Fibroblast of the aortic adventitia (primary cell): ENCODE measurements at places on chromosomes 6 and 20. TPM values are rescaled to one million over a fixed set of nuclear protein-coding genes. Genes with fewer than 3 reads are reported as not detected.

EPHA7 gene
- total RNA-seq: 0.65 and 1.5 TPM in 2 replicates

- no peak for DNase-seq
Measured at GRCh38 chr6:84033523-84034451, at the start of gene MRAP2. Gene MRAP2, plus strand, starts transcription at chr6:84033772. Its CDS starts 21,547 bp downstream, at chr6:84055319.

GRCh38 chr6:146903451-146903850 is 300.8 kb upstream of the STXBP5 start:
- no peak for DNase-seq

GRCh38 chr6:142292166-142292924 is 9.5 kb upstream of the ADGRG6 start:
- no peak for DNase-seq

DNA sequence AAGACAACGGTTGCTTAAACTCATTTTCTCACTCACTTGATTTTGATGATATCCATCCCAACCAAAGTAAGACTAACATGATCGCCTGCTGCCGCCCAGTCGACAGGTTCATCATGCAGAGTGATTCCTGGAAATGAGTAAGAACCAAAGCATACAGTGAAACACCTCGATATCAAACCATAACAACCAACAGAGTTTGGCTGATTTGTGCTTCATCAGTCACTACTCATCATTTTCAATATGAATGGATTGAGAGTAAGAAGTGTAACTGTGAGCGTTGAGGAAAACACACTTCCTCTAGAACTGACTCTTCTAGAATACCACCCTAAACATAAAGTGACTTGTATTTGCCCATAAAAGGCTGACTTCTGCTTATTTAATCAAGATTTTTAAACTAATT is 29.2 kb upstream of the ALDH8A1 start:
- DNase-seq: no peak

CAP2 gene
- total RNA-seq: 6.5 and 8.7 TPM in 2 replicates

DNA sequence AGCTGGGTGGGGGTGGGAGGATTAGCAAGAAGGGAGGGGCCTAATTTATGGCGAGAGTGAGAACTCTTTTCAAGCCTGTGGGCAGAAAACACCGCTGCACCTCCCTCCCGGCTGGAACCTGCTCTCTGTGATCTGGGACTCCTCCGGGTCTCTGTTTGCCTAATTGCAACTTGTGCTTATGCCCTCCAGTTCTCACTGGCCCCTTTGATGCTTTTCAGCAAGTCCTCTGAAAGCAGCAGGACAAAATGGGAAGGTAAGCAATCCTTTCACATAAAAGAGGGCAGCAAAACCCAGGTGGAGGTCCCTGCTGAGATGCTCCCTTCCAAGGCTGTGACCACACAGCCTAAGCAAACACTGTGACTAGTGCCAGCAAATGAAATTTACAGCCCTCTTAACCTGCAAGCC is 523.0 kb upstream of the FLRT3 start:
- no peak for DNase-seq

GRCh38 chr6:77447254-77447653 is 16.0 kb downstream of the HTR1B start:
- peak; percentile 57 for DNase-seq

COL19A1 gene
- total RNA-seq: under 0.01 and 0.09 TPM in 2 replicates

NEURL2 gene
- total RNA-seq: 6.8 and 7.0 TPM in 2 replicates

DNA sequence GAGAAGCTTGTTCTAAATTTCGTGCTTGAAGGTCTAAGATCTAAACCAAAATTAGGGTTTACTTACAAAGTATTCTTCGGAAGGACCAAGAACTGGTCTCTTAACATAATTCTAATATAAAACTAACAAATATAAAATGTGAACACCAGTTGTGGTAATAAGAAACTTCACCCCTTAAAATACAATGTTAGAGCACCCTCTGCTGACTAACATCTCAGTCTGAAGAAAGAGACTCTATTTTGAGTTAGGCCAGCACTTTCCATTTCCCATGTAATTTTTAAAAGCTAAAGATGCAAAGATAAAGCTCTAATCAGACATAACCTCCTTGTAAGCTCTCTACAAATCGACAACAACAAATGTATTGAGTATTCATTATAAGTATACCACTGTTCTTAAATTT is 24.6 kb downstream of the ATG5 start:
- peak; percentile 79 for DNase-seq

DNA sequence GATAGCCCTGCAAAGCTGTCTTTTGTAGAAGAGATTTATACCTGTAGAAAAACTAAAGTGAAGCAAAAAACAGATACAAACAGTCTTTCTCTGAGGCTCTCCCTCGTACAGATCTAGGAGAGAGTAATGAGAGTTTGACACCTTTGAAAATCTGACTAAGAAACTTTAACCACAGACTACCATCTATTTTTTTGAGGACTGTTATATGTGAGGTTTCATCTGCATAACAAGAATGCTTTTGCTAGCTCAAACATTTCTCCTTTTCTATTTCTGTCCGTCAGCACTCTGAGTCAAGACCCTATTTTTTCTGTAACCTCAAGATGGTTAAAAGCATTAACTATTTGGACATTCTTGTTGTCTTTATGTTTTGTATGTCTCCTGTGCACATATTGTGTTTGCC is 193.0 kb downstream of the BTBD3 start:
- DNase-seq: peak; percentile 5

DNA sequence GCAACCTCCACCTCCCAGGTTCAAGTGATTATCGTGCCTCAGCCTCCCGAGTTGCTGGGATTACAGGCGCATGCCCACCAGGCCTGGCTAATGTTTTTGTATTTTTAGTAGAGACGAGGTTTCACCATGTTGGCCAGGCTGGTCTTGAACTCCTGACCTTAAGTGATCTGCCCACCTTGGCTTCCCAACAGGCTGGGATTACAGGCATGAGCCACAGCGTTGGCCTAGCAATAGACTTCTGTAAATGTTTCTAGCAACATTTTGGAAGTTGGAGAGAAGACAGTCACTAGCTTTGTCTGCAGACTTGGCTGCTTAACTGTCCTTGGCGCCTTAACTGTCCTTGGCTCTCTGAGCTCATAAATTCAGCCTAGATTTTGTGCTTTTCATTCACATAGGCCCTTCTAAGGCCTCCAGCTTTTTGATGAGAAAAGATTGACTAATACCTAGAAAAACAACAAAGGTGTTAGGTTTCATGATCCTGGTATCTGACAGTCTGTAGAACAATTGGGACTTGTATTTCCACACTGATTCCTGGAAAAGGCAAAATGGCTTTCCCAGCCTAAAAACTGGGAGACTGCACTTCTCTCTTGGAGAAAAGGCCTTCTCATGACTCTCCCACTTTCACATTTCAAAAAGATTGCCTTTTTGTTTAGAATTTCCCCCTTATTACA is 49.7 kb downstream of the OR2B2 start:
- DNase-seq: no peak

JARID2 gene
- total RNA-seq: 2.9 and 8.3 TPM in 2 replicates

GRCh38 chr6:2460216-2460745 is 214.9 kb upstream of the GMDS start:
- DNase-seq: no peak

DNA sequence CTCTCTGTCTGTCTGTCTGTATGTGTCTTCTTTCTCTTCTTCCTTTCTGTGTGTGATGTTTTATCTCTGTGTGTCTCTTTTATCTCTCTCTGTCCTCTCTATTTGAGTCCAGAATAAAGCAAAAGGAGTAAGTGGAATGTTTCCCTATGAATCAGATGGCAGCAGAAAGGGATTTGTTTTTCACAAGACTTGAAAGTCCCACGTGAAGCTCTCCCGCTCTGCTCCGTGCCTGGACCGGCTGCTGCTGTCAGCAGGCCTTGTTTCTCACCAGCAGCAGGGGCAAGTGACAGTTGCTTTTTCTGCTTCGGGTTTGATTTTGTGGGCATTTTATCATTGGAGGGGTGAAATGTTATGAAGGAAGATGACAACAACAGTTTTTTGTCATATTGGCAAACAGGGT is 212.7 kb downstream of the PACRG start:
- DNase-seq: no peak

GRCh38 chr6:156883497-156884252 is 106.5 kb downstream of the ARID1B start:
- no peak for DNase-seq

- no peak for DNase-seq
Measured at GRCh38 chr20:23479043-23479442, 11.9 kb upstream of the CST8 start.

DNA sequence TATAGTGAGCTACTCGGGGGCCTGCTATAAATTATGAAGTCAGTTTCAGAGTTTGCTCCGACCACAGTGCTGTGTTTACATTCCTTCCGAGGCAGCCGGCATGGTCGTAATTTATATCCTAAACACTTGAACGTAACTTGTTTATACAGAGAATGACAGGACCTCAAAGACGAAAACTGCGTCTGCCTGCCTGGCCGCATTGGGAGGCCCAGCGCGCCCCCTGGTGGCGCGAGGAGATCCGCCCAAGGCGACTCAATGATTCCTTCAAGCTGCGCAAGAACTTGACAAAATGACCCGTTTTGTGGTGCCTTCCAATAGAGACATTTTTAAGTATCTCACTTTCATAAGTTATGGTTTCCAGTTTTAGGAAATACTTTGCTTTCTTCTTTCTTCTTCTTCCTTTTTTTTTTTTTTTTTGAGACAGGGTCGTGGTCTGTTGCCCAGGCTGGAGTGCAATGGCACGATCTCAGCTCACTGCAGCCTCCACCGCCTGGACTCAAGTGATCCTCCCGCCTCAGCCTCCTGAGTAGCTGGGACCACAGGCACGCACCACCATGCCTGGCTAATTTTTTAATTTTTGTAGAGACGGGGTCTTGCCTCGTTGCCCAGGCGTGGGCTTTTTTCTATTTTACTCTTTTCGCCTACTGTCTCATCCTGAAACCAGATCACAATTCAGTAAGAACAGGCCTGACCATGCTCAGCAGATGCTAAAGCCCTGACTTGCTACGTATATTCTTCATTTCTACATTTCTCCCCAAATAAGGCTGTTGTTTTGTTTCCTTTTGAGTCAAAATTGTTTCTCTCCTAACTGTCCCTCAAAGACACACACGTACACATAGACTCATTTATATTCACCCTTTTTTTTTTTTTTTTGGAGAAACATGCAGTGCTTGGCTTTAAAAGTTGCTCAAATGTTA is 7.8 kb downstream of the FOXF2 start:
- peak; percentile 81 for DNase-seq

- no peak for DNase-seq
Measured at GRCh38 chr20:1720226-1720625, 62.6 kb upstream of the SIRPG start.

GRCh38 chr6:30378290-30378937 is 33.5 kb downstream of the RPP21 start:
- peak; percentile 35 for DNase-seq

DNA sequence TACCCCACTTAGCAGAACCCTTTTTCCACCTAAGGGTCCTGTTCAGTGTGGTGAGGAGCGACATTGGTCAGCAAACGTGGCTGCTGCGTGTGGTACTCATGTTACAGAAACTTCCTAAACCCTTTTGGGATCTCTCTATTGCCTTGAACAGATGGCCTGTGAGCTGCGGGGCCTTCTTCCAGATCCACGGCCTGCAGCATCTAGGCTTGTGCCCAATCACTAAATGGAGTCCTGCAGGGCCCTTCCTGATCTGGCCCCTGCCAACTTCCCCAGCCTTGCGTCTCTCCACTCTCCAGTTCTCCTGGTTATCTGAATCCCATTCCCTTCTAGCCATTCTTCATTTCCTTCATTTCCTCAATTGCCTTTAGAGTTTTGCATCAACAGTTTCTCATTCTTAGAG is 85.6 kb downstream of the PDE7B start:
- no peak for DNase-seq

SLC25A27 gene
- total RNA-seq: 6.2 and 27.3 TPM in 2 replicates

GRCh38 chr6:170082067-170082466 is 208.8 kb downstream of the DLL1 start:
- DNase-seq: no peak

- DNase-seq: peak; percentile 10
Measured at GRCh38 chr6:16965689-16966088, 136.2 kb upstream of the STMND1 start.

SLC32A1 gene
- total RNA-seq: not detected in 2 replicates

- peak; percentile 35 for DNase-seq
Measured at GRCh38 chr6:165218829-165219228, 90.6 kb downstream of the C6orf118 start.

DNA sequence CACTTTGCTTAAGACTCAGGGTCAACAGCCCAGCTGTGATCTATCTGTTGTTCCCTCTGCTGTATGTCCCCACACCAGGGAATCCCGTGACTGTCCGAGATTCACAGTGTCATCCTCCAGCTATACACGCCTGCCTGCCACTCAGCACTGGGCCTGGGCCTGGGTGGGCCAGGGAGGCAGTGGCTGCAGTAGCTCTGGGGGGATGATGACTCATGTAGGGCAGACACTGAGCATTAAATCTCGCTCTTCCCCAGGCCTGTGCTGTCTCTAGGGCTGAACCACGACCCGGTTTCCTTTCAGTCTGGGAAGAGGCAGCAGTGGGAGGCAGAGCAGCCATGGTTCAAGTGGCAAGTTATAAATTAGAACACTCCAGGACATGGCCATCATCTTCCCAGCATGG is 173.9 kb downstream of the LRFN2 start:
- no peak for DNase-seq

C6orf163 gene
- total RNA-seq: 3.9 and 5.2 TPM in 2 replicates
